Small intestine (tissue), 16 donors: ENCODE measurements at places on chromosomes 13 and 19.

GRCh38 chr13:53749306-53749705 lies 720.7 kb downstream of the OLFM4 start:
- no peak overlapping the region for H3K4me3 ChIP-seq
- H3K36me3 ChIP-seq, result no peaks in the 10 kb centered on the region
- DNase-seq, result no peak
- H3K27me3 ChIP-seq, result no peaks in the 10 kb centered on the region
- no peaks in the 10 kb centered on the region for H3K4me1 ChIP-seq

GRCh38 chr13:48595431-48596429 lies 58.0 kb upstream of the CYSLTR2 start:
- peak; percentile 87 for DNase-seq
- H3K36me3 ChIP-seq, result no peaks in the 10 kb centered on the region
- H3K4me1 ChIP-seq, result peaks cover 23% of the 10 kb centered on the region
- H3K27ac ChIP-seq, result no peak overlapping the region
- H3K27me3 ChIP-seq, result no peaks in the 10 kb centered on the region
- H3K4me3 ChIP-seq, result no peak overlapping the region

GRCh38 chr13:60410299-60410698 lies 13.3 kb downstream of the TDRD3 start:
- H3K4me3 ChIP-seq, result no peak overlapping the region
- peaks cover 2% of the 10 kb centered on the region for H3K4me1 ChIP-seq
- H3K27me3 ChIP-seq, result no peaks in the 10 kb centered on the region
- H3K27ac ChIP-seq, result no peak overlapping the region
- no peaks in the 10 kb centered on the region for H3K36me3 ChIP-seq
- DNase-seq, result no peak

GRCh38 chr13:106599875-106600797 lies 32.2 kb upstream of the ARGLU1 start:
- no peak overlapping the region for H3K4me3 ChIP-seq
- H3K27me3 ChIP-seq, result no peaks in the 10 kb centered on the region
- H3K27ac ChIP-seq, result no peak overlapping the region
- no peak for DNase-seq
- H3K36me3 ChIP-seq, result no peaks in the 10 kb centered on the region

DNA sequence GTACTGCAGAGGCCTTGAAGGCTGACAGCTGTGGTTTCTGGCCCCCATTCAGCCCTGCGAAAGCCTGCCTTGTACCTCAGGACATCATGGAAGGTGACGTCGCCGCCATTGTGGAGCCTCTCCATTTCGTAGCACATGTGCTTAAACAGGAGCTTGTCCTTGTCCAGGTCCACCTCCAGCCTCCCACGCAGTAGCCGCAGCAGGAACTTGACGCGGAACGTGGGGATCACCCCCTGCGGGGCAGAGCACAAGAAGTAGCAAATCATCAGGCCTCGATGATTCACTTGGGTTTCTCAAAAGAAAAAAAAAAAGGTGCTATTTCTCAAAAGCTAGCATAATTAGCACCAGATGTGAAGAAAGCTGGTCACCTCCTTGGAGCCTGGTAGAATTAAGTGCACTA lies 351.0 kb downstream of the NALCN start:
- no peak for DNase-seq
- H3K4me3 ChIP-seq, result no peak overlapping the region
- H3K27me3 ChIP-seq, result no peaks in the 10 kb centered on the region
- no peak overlapping the region for H3K27ac ChIP-seq

DNA sequence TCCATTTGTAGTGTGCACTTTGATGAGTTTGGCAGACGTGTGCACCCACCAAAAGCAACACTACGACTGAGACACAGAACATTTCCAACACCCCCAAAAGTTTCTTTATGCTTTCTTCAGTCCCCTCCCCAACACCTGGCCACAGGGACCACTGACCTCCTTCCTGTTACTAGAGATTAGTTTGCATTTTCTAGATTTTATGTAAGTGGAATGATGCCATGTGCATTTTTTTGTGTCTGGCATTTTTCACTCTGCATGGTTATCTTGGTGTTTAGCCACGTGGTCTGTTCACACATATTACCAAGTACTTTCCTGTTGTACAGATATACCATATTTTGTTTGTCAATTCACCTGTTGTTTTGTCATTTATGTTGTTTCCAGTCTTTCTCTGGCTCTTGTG lies 44.6 kb upstream of the URI1 start:
- H3K27ac ChIP-seq, result no peak overlapping the region
- H3K4me1 ChIP-seq, result no peaks in the 10 kb centered on the region
- no peaks in the 10 kb centered on the region for H3K27me3 ChIP-seq
- no peak overlapping the region for H3K4me3 ChIP-seq
- DNase-seq, result no peak

DNA sequence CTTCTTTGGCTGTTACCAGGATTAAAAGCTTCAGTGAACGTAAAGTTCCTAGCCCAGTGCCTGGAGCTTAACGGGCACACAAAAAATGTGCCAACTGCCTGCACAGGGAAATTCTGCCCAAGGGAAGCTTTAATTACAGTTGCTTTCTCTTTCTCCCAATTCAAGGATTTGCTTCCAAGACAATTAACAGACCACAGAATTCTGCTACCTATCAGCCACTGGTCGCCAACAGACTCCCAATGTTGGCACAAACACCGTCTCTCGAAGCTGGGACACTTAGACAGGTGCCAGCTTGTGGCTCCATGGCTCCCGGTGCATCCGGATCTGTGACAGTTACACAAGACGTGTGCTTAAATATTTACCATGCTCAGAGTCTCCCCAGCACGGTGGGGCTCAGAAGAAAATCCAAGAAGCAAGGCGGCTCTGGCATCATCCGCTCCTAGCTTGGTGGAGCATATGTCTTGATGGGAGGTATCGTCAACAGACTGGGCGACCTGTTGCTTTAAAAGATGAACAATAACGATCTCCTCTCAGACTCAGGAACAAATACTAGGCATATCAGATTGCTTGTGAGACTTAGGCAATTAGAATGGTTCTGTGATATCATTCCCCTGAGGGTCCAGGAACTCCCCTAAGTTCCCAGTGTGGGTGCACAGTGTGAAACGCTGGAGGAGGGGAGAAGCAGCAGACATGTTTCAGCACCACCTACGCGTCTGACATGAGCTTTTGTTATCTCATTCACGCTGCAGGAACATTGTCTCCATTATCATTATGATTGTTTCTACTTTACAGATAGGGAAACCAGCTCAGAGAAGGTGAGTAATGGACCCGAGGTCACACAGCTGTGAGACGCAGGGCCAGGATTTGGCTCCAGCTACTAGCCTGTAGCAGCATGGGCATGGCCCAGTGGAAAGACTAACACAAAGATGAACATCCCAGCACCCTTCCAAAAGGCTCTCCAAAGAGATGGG lies 61.6 kb downstream of the ALOX5AP start:
- H3K4me1 ChIP-seq, result peaks cover 10% of the 10 kb centered on the region
- no peak overlapping the region for H3K27ac ChIP-seq
- H3K36me3 ChIP-seq, result no peaks in the 10 kb centered on the region
- H3K27me3 ChIP-seq, result no peaks in the 10 kb centered on the region
- DNase-seq, result peak; percentile 18
- no peak overlapping the region for H3K4me3 ChIP-seq

DNA sequence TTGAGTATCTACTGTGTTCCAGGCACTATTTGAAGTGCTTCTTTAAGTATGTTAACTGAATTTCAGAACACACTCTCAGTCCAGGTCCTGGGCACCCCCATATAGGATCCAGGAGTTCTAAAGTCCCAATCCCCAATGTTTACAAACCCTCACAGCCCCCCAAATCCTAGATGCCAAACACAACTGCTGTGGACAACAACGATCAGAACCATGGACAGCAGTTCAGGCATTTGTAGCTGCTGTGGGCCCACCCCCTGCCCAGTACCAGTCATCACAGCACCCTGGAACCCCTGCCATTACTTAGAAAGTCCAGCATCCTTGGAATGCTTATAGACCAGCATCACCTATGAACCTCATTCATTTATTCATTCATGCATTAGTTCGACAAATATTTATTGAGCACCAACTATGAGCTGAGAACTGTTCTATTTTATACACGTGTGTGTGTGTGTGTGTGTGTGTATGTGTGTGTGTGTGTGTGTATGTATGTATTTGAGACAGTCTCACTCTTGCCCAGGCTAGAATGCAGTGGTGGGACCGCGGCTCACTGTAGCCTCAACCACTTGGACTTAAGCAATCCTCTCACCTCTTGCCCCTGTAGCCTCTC lies 19.3 kb upstream of the SDHAF1 start:
- H3K27me3 ChIP-seq, result no peaks in the 10 kb centered on the region
- DNase-seq, result peak; percentile 25
- no peaks in the 10 kb centered on the region for H3K36me3 ChIP-seq
- H3K4me1 ChIP-seq, result no peaks in the 10 kb centered on the region

GRCh38 chr13:30331331-30331771 lies 24.0 kb upstream of the KATNAL1 start:
- H3K27ac ChIP-seq, result no peak overlapping the region
- H3K4me3 ChIP-seq, result no peak overlapping the region
- H3K27me3 ChIP-seq, result no peaks in the 10 kb centered on the region
- no peaks in the 10 kb centered on the region for H3K36me3 ChIP-seq
- no peaks in the 10 kb centered on the region for H3K4me1 ChIP-seq

- no peak overlapping the region for H3K4me3 ChIP-seq
- no peaks in the 10 kb centered on the region for H3K27me3 ChIP-seq
- H3K36me3 ChIP-seq, result no peaks in the 10 kb centered on the region
- no peaks in the 10 kb centered on the region for H3K4me1 ChIP-seq
- no peak overlapping the region for H3K27ac ChIP-seq
- DNase-seq, result no peak
Measured at GRCh38 chr19:31907661-31908060, 437.7 kb upstream of the ZNF507 start.

DNA sequence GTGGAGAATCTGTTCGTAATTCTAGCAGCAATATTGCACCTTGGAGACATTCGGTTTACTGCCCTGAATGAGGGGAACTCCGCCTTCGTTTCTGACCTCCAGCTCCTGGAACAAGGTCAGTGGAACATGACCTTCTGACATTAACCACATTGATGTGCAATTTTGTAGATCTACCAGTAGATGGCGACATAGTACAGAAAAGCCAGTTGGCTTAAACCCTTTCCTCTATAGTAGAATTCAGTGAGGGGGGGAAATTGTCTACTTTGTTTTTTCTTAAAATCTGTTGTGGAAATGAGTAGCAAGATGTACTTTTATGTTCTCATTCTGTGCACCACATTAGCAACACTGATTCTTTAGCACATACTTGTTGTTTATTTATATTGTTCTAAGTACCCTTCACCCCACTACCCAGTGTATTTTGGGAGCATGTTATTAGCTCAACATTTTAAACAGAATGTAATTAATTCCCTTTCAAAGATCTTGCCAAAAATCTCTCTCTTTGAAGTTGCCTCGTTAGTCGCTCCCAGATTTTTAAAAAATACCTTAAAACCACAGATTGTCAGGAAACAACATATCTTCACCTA lies 332.2 kb downstream of the MYO16 start:
- H3K36me3 ChIP-seq, result no peaks in the 10 kb centered on the region
- H3K4me1 ChIP-seq, result no peaks in the 10 kb centered on the region
- no peaks in the 10 kb centered on the region for H3K27me3 ChIP-seq
- H3K27ac ChIP-seq, result no peak overlapping the region

DNA sequence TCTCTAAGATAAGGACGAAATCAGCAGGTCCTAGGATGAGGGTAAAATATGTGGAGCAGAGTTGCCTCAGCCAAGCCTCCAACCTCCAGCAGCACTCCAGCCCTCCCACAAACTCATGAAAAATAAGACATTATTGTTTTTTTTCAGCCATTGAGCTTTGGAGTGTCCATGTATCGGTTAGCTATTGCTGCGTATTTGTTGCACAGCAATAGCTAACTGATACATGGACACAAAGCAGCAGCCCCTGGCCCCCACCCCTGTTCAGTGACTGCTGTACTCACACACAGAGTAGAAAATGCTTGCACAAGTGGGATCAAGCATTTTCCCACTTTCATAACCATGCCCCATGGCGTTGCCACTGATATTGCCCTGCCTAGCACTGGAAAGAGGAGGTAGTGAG lies 19.1 kb upstream of the URI1 start:
- no peaks in the 10 kb centered on the region for H3K27me3 ChIP-seq
- H3K27ac ChIP-seq, result no peak overlapping the region
- H3K4me3 ChIP-seq, result no peak overlapping the region

- DNase-seq, result no peak
- no peaks in the 10 kb centered on the region for H3K27me3 ChIP-seq
- no peak overlapping the region for H3K4me3 ChIP-seq
- H3K27ac ChIP-seq, result no peak overlapping the region
- H3K36me3 ChIP-seq, result peaks cover 3% of the 10 kb centered on the region
Measured at GRCh38 chr19:888581-889385, 4.2 kb downstream of the MED16 start.

DNA sequence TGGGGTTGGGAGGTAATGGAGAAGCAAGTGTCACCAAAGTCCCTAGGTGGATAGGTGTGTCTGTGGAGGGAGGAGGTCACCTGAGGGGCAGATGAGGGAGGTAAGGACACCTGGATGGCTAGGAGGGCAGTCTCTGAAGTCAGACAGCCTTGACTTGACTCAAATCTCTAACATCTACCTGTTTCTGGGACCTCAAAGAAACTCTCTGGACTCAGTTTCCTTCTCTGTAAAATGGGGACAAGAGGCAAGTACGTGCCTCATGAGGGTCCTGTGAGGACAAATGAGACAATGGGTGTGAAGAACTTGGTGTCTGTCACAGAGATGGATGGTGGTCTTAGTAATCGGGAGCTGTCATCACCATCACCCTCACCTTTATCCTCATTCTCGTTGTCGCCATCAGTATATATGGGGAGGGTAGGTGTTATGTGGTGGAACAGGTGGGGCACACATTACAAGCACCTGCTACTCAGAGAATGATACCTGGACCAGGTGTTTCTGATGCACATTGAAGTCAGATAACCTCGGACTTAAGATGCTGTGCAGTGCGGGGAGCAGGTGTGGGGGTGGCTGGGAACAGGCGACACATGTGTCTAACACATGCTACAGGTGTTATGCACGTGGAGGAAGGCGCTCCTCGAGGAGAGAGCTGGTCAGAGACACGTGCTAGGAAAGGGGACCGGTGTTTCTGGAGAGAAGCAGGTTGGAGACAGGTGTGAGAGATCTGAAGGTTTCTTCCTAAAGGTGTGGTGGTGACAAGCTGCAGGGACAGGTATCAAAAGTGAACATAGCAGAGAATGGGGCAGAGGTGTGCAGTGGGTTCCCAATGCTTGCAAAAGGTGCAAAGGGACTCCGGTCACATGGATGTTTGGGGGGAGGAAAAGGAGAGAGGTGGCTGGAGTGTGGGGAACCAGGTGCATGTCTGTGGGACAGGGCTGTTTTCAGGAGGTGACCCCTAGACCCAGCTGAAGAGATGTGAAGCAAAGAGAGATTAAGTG lies 3.8 kb downstream of the ERFL start:
- no peak for DNase-seq
- peaks cover 41% of the 10 kb centered on the region for H3K27me3 ChIP-seq
- H3K36me3 ChIP-seq, result no peaks in the 10 kb centered on the region
- H3K4me1 ChIP-seq, result no peaks in the 10 kb centered on the region
